ENCODE measurements at places on chromosomes 1 and 21.

GRCh38 chr1:221743416-221744208, 1.7 kb upstream of the DUSP10 start:
- no peak for DNase-seq

- DNase-seq: no peak
These were observed 19.5 kb upstream of the COL6A2 start for GRCh38 chr21:46078322-46078977.

- no peak for DNase-seq
These were observed 98.9 kb downstream of the TRABD2B start for GRCh38 chr1:47898133-47898845.

DNA sequence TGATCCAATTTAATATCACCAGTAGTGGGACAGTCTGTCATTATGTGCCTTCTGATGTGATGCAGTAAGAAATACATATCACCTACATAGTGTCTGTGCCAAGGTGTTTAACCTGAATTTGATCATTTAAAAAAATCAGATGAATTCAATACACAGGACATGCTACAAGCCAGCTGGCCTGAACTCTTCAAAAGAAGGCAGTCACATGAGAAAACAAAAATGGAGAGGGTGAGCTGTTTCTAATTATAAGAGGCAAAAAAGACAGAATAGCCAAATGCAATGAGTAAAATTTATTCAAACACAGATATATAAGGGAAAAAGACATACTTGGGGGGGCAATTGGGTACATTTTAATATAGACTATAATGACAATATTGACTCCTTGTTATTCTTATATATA, 66.5 kb downstream of the ST3GAL3 start:
- DNase-seq: no peak

DNA sequence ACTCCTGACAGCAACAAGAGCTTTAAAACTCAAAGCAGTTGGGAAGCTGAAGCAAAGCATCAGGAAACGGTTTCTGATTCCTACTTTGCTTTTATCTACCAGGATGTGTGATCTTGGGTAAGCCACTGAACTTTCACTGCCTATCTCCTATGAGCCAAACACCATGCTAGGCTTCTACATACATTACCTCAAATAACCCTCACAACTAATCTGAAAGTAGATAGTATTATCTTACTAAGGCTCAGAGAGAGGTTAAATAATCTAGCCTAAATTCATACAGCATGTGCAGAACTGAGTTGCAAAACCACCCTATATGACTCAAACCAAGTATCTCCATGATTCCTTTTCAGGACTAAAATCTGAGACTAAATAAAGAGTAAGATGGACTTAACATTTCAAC, 83.8 kb downstream of the EVI5 start:
- no peak for DNase-seq

GRCh38 chr21:19781881-19782652, 1216.1 kb upstream of the NCAM2 start:
- DNase-seq: no peak

- no peak for DNase-seq
These were observed 63.5 kb downstream of the ATP1A1 start for GRCh38 chr1:116436611-116436970.

GRCh38 chr1:99587008-99587407, 58.9 kb upstream of the PALMD start:
- no peak for DNase-seq

GRCh38 chr1:247218121-247218651, 37.7 kb upstream of the VN1R5 start:
- DNase-seq: no peak

GRCh38 chr1:218828125-218828650, 345.5 kb upstream of the LYPLAL1 start:
- DNase-seq: no peak

DNA sequence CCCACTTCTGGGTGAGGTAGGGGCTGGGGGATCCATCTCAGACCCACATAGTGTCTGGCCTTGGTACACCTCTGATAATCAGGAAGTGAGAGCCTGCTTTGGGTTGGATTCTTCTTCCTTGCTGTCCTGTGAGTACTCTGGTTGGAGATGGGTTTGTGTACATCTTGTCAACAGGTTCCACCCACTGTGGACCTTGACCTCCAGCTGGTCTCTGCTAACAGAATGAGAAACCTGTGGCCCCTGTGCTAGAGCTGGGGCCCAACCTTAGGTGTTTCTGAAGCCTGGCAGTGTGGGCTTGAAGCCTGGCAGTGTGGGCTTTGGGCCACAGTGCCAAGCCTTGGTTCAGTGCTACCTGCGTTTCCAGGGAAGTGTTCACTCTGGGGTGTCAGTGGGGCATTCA, 2.6 kb downstream of the ZBTB48 start:
- no peak for DNase-seq

DNA sequence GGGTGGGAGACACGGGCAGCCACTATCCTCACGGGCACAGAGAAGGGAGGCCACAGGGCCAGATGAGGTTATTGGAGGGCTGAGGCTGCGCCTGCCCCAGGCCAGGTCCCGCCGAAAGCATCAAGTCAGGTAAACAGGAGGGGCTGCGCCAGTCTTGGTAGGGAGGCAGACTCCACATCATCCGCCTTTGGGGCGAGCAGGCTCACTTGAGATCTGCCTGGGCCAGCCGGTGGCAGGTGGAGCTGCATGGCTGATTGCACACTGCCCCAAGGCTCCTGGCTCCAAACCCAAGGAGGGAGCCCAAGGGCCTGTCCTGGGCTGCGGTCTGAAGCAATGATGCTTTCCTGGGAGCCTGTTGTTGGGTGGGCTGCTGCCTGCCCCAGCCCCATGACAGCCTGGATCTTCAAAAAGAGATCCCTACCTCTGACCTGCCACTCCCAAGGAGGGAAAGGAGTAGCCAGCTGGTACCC, 4.6 kb downstream of the SMIM1 start:
- DNase-seq: no peak

GRCh38 chr1:203968761-203969160, 104.2 kb upstream of the SOX13 start:
- no peak for DNase-seq

DNA sequence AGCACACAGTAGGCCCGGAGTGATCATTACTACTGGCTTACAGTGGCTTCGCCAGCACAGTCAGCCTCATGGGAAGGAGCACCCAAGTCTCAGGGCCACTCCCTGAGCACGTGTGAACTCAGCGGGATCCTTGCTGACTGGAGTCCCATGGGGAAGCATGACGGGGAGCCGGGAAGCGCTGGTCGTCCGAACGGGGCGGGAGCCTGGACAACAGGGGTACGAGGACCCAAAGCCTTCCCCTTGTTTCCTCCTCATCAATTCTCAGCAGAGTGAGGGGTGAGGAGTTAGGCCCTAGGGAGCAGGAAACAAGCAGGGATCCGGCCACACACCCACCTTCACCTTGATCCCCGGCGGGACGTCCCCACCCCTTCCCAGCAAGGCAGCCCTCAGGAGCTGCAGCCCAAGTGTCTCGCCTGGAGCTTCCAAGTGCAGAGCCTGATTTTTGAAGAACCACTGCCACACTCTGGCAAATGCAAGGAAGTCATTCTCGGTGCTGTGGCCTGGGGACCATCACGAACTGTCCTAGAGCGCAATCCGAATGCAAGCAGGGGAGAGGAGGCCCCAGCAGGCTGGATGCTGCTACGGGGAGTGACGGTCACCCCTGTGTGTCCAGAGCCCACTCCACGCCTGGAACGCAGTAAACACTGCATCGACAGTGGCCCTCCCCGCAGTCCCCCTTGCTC, 35.5 kb downstream of the TOMM20 start:
- DNase-seq: no peak

DNA sequence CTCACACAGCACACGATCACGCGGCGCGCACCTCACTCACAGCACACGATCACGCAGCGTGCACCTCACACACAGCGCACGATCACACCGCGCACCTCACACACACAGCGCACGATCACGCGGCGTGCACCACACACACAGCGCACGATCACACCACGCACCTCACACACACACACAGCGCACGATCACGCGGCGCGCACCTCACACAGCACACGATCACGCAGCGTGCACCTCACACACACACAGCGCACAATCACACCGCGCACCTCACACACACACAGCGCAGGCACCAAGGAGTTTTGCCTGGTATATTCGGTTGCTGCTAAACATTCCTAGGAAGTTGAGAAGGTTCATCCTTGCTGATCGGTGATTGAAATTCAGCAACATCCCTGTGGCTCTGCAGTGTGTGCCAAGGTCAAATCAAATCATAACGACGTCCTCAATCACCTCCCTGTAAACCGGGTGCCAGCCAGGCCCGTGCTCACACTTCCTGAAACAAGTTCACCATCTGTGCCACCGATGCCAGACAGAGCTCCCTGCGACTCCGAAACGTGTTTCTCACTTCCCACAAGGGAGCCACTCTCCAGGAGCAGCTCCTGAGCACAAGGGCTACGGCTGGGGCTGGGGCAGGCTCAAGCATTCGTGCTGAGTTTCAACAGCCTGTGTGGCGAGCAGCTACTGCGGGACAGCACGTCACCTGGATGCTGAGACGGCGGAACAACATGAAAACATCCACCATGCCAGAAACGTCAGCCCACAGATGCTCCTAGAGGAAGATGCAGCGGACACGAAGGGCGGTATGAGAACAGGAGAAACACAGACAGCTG, 30.2 kb downstream of the WDR4 start:
- DNase-seq: no peak

DNA sequence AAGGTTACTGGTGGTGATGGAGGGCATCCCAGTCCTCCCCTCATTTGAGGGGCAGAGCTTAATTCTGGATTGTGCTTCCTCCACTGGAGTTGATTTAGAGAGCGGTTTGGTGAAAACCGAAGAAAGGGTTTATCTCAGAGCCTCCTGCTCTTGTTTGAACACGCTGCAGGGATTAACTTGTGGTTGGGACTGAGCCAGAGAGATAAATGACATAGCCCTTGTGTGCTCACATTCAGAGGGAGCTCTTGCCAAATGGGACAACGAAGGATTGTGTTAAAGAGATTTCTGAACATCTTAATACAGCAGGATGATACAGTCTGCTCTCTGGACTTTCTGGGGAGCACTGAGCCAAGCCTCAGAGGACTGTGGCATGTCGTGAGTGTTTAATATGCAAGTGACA, 308.2 kb downstream of the DISC1 start:
- DNase-seq: no peak

DNA sequence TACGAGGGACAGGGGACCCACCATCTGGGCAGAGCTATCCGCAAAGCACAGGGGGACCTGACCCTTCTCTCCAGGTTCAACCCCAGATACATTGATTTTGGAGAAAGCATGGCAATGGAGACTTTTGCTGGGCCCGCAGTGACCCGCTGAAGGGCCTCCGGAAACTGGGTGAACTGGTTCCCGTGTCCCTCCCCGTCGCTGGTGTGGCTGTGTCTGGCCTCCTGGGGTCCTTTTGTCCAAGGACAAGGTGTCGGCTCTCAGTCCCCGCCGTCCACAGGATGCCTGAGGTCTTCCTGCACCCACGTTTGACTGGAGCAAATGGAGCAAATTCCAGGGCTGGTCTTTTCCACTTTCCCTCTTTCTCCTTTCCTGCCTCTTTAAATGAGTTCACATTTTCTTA, 176.3 kb downstream of the PRDM16 start:
- DNase-seq: no peak

- DNase-seq: peak; percentile 49
These were observed 56.7 kb downstream of the S1PR1 start for GRCh38 chr1:101293461-101294051.

DNA sequence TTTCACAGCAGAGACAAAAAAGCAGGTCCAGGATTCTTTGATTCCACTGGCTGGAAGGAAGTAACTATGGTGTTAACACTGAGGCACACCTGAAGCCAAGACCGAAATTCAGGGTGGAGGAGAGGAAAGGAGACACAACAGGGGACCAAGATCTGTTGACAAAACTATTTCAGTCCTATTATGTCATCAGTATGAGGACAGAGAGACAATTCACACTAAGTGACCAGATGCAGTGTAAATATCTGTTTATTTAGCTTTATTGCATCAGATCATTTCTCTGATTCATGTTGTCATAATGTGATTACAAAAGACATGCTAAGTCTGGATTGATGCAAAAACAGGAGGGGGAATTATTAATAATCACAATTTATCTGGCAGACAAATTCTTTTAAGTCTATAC, 118.8 kb downstream of the SIPA1L2 start:
- no peak for DNase-seq

- DNase-seq: peak; percentile 26
These were observed 34.8 kb downstream of the MX1 start for GRCh38 chr21:41460578-41461527.

DNA sequence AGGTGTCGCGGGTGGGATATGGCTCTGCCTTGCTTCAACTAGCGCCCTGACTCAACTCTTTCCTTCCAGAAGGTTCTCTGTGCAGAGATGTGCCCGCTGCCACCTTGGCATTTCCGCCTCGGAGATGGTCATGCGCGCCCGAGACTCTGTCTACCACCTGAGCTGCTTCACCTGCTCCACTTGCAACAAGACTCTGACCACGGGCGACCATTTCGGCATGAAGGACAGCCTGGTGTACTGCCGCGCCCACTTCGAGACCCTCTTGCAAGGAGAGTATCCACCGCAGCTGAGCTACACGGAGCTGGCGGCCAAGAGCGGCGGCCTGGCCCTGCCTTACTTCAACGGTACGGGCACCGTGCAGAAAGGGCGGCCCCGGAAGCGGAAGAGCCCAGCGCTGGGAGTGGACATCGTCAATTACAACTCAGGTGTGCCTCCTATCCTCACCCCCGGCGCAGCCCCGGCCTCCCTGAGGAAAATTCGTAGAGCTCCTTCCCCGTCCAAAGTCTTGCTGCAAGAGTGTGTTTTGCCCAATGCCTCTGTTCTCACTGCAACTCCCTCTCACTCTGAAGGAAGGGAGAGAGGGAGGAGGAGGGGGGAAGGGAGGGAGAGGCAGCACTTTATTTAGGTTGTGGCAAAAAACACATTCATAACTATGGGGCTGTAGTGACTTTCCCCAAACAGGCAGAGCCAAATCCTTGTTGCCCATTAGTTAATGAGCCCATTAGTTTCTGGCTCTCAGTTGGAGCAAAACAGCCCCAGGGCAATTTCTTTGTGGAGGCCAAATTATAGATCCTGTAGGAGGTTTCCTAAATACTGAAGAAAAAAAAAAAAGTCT, 4.3 kb downstream of the LHX9 start:
- no peak for DNase-seq

GRCh38 chr1:162217706-162218105, 148.2 kb downstream of the NOS1AP start:
- no peak for DNase-seq
